ENCODE measurements at places on chromosomes 1 and 21.

DNA sequence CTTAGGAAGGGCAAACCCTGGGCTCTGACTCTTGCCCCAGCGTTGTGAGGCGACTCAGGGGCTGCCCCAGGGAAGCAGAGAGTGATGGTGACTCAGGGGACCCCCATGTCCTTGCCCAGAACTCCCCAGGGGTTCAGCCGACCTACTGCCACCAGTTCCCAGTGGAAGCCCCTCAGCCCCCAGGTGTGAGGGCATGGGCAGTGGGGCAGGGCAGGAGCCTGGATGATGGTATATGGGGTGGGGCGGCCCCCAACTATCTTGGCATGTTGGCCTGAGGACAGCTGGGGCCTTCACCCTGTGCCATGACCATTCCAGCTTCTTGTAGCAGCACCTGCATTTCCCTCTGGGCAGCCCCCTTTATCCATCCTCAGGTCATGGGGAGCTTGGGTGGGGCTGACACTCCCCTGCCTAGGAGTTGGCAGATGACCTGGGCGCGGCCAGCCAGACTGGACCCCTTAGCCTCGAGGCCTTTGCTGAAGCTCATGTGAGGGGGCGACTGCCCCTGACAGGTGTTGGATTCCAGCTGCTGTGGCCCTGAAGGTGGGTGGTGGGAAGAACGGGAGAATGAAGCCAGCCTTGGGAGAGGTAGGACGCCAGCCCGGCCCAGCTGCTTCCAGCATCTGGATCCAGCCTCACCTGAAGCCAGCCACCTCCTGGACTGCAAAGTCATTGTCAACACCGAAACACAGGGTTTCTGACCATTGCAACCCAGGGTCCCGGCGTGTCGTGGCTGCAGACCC is 1.8 kb upstream of the FNDC10 start:
- no peak for DNase-seq

- no peak for DNase-seq
Measured at GRCh38 chr1:113307771-113308445, 82.4 kb upstream of the MAGI3 start.

GRCh38 chr1:240210026-240210425 is 118.3 kb downstream of the FMN2 start:
- DNase-seq: no peak

GRCh38 chr21:40507978-40508377 is 339.0 kb downstream of the DSCAM start:
- no peak for DNase-seq

GRCh38 chr1:41498804-41499203 is 14.3 kb upstream of the EDN2 start:
- no peak for DNase-seq

DNA sequence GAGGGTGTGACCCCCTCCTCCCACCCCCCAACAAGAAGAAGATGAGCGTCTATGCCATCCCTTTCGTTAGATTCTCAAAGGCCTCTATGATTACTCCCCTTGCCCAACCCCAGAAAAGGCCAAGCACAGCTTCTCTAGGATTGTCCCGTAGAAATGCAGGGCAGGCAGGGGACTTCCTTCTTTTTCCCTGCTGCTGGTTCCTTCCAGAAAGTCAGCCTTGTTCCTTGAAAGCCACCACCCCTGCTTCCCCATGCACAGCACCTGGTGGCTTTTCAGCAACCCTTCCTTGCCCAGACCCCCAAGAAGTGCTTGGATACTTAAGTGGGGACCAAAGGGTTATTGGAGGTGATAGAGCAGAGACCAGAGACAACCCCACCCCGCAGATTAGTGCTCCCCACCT is 75.1 kb downstream of the ARHGEF10L start:
- DNase-seq: no peak

- no peak for DNase-seq
Measured at GRCh38 chr1:88463401-88463985, 220.6 kb upstream of the PKN2 start.

DNA sequence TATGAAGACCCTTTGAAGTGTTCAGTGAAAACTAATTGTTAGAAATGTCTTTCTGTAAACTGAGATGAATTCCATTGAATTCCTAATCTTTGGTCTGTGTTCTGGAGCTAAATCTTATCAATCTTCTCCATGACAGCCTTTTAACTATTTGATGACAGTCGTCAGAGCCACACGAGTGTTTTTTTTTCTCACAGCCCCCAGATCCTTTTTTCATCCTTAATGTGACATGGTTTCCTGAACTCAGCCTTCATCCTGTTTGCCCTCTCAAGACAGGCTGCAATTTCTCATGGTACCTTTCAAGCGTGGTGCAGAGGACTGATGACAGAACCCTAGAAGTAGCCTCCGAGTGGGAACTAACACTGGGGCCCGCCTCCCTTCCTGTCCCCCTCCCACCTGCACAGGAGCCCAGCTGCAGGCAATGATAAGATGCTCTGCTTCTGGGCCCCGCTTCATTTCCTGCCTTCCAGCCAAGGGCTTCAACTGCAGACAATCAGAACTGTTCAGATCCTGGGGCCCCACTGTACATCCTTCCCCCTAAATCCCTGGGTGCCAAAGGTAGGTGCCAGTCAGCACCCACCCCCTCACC is 114.6 kb upstream of the VAV3 start:
- DNase-seq: no peak

DNA sequence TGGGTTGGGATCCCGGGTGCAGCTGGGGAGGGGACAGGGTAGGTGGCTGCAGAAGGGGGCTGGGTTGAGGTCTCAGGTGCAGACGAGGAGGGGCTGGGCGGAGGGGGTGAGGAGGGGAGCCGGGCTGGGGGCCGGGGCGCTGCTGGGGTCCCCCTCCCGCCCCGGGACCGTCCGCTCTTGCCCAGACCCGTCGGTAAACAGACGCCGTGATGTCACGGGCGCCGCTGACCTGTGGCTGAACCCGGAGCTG is 22.3 kb downstream of the DHRS3 start:
- DNase-seq: no peak

GRCh38 chr1:8684590-8684989 is 132.8 kb downstream of the RERE start:
- no peak for DNase-seq

DNA sequence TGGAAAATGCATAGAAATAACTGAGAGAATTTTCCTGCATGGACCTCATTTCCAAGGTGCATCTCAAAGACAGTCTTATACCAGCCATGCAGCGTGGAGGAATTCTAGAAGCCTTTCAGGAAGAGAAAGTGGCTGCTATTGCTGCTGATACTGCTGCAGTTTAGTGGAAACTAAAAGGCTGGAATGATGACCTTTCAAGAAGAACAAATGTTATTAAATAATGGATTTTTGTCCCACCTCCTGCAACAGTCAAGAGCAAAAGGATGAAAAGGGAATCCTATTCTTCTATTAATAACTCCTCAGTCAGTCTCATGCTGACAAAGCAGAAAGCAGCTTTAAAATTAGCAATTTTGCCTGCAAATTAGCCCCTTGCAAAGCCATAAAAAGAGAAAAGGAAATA is 68.2 kb upstream of the C1orf87 start:
- DNase-seq: no peak

GRCh38 chr1:203090421-203091198 is 4.8 kb upstream of the MYOG start:
- DNase-seq: no peak

- no peak for DNase-seq
Measured at GRCh38 chr1:212514782-212515181, 82.1 kb downstream of the NENF start.

DNA sequence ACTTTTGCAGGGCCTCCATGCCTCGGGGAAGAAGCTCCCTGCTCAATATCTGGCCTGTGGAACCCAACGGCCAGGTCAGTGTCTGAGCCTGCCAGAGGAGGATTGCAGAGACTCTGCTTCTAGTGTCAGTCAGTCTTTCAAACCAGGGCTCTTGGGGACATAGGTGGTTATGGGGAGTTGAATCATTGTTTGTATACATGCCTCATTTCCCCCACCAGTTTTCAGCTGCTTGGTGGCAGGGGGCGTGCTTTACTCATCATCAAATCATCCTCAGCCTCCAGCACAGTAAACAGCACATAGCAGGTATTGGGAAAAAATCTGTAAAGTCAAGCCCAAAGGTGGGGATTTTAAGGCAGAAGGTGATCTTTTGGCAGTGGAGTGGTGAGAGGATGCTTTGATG is 17.4 kb upstream of the FAM89A start:
- no peak for DNase-seq

DNA sequence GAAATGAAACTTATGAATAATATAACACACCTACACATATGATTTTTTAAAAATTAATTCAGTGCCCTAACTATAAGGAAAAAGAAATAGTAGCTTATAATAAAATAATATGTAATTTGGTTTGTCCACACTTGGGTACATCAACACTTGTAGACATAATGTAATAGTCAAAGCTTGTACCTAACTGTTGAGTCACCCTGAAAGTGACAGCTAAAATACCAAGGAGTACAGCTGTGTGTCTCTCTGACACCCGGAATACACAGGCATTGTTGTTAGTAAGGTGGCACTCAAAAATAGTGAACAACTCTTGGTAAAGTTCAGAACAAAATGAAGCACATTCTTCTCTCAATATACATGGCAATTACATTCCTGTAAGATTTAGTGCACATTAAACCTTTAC is 243.4 kb downstream of the TRABD2B start:
- no peak for DNase-seq

Data from stimulated activated CD4-positive, alpha-beta T cell treated with anti-CD3 and anti-CD28 coated beads, TNF-alpha, amount 100 ng/mL, for 48 hours (primary cell).